ENCODE measurements at places on chromosomes 1 and 21.

- DNase-seq = no peak
Observed at GRCh38 chr1:57845041-57845440, 421.2 kb upstream of the DAB1 start.

DNA sequence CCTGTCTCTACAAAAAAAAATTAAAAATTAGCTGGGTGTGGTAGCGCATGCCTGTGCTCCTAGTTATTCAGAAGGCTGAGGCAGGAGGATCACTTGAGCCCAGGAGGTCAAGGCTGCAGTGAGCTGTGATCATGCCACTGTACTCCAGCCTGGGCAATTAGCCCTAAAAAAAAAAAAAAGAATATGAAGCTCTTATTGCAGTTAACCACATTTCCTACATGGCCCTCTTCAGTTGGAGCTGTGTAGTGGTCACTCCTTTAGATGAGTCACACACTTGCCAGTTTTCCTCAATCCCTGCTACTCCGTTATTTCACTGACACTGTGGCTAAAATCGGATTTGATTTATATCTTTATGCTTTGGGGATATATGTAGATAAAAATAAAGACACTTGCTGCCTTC lies 11.8 kb downstream of the NFYC start:
- DNase-seq = no peak

GRCh38 chr1:89831462-89832120 lies 10.8 kb downstream of the LRRC8D start:
- DNase-seq = no peak

DNA sequence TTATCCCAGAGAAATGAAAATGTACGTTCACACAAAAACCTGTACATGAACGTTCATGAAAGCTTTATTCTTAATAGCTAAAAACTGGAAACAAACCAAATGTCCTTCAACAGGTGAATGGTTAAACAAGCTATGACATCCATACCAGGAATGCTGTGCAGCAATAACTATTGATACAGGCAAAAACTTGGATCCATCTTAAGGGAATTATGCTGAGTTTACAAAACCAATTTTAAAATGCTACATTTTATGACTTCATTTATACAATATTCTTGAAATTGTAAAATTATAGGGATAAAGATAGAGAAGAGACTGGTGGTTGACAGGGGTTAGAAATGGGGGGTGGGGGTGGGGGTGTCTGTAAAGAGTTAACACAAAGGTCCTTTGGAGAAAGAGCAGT lies 280.3 kb downstream of the TGFB2 start:
- no peak for DNase-seq

- DNase-seq = no peak
Observed at GRCh38 chr1:87346130-87346814, 17.6 kb downstream of the LMO4 start.

GRCh38 chr1:200281201-200281835 lies 128.5 kb downstream of the ZNF281 start:
- DNase-seq = no peak

- no peak for DNase-seq
Observed at GRCh38 chr1:204190212-204191211, 5.8 kb downstream of the KISS1 start.

DNA sequence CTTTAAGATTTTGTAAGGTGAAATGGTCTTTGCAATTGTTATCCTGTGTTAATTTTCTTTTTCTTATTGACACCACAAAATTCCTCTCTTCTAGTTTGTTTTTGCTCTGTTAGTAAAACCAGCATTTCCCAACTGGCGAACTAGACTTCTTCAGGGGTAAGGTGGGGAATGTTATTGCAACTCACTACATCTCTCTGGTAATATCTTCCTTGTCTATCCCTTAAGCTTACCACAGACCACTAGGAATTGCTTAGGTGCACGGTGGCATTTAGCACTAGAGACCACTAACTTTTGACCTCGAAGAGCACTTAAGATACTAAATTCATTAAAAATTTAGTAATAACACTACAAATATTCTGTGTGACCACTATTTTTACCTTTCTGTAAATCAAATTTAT lies 4.2 kb upstream of the COA6 start:
- no peak for DNase-seq

GRCh38 chr1:223682502-223682901 lies 17.0 kb upstream of the CAPN8 start:
- DNase-seq = no peak

DNA sequence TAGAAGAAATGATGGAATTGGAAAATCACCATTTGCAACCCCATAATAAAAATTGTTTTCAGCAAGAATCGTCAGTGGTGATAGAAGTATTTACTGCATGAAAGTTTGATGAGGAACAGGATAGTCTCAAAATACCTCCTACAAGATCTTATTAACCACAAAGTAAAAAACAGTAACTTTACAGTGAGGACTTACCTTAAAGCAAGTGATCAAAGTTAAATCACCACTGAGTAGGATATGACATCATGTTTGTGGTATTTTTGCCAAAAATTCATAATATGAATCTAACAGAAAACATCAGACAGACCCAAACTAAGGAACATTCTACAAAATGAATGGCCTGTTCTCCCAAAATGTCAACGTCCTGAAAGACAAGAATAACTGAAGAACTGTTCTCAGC lies 19.9 kb downstream of the ALDH9A1 start:
- no peak for DNase-seq

DNA sequence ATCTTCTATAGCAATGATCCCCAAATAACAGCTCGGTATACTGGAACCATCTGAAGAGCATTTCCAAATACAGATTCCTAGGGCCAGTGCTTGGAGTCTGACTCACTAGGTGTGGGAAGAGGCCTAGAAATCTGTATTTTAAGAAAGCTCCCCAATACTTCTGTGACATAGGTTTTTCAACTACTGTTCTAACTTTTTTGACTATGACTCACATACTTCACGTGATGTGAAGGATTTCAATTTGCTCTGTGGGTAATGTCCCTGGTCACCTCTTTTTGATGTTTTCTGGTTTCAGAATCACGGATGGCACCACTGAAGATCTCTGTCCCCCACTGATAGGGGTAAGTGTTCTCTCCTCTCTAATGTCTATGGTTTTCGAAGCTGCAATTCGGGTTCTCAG lies 11.0 kb downstream of the ORC1 start:
- no peak for DNase-seq

- DNase-seq = no peak
Observed at GRCh38 chr1:155529929-155530328, 32.7 kb downstream of the ASH1L start.

DNA sequence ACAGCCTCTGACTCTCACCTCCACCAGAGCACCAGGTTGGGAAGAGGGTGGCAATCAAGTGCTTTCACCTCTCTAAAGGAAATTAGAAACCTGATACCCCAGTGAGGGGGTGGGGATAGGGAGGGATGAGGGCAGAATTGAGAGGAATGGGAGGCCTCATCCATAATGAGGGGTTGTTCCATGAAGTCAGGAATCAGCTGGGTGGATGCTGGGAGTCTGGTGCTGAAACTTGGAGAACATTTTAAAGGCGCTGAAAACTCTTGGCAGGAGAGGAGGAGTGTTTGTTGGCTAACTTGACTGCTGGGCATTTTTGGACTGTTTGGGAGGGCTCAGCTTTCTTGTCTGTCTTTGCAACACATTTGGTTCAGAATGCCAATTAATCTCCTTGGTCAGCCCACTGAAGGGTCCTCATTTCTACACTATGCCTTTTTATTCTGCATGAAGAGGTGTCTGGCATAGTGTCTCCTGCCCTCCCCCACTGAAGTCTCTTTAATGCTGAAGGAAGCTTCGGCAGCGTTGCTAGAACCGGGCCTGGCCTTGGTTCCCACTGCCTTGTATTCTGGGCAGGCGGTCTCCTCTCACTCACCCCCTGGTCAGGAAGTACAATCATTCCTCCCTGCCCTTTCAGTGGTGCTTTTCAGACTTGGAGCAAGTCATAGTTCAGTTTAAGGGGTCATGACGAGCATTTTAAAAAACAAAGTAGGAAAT lies 2.2 kb downstream of the PHGDH start:
- no peak for DNase-seq

DNA sequence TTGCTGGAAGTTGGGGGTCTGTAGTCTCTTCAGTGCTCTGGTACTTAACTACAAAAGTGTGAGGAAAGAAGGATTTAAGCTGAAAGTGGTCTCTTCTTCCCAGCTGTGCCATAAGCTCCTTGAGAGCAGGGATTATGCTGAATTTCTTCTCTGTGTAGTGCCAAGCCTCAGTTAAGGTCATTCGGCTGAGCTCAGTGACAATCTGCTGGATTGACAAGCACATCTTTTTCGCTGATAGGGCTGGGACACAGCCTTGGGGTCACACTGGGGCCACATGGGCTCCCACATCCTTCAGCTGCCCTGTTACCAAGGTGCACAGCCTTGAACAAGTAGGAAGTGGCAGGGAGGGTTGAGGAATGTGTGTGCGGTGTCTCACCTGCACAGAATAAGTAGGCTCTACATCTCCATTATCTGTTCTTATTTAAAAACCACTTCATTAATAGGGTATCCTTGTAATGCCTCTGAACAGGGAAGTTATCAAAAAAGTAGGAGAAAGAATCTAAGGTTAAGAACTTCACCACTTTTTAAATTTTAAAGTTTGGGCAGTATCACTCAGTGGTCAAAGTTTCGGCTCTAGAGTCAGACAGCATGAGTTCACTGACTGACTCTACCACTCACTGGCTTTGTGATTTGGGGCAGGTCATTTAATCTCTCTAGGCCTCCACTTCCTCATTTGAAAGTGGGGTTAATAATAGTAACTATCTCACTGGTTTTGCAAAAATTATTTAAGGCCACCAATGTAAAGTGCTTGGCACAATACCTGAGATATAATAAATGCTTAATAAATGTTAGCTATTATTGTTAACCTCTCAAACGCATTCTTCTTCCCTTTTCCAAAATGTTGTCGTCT lies 10.3 kb downstream of the ZBTB40 start:
- DNase-seq = no peak

- no peak for DNase-seq
Observed at GRCh38 chr1:188499690-188500089, 1670.9 kb downstream of the PLA2G4A start.

DNA sequence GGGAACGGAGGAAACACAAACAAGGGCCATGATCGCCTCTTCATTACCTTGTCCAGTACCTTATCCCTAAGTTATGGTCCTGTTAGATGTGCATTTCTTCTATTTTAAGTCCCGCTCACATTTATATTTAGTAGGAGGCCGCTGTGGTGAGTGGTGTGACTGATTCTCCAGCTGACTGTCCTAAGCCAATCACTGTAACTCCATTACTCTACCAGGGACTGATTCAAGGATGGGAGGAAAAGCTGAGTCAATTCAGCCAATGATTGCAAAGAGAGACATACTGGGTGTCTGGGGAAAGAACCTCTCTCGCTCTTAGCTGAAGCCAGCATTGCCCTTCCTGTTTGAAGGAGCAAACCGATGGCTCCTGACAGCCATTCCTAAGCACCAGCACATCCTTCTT lies 59.7 kb downstream of the TGFBR3 start:
- DNase-seq = no peak

- no peak for DNase-seq
Observed at GRCh38 chr21:34120867-34121266, 47.5 kb downstream of the MRPS6 start.

- DNase-seq = no peak
Observed at GRCh38 chr1:89391686-89392085, 27.8 kb downstream of the GBP6 start.

- DNase-seq = no peak
Observed at GRCh38 chr1:18344755-18345154, 136.0 kb upstream of the KLHDC7A start.

DNA sequence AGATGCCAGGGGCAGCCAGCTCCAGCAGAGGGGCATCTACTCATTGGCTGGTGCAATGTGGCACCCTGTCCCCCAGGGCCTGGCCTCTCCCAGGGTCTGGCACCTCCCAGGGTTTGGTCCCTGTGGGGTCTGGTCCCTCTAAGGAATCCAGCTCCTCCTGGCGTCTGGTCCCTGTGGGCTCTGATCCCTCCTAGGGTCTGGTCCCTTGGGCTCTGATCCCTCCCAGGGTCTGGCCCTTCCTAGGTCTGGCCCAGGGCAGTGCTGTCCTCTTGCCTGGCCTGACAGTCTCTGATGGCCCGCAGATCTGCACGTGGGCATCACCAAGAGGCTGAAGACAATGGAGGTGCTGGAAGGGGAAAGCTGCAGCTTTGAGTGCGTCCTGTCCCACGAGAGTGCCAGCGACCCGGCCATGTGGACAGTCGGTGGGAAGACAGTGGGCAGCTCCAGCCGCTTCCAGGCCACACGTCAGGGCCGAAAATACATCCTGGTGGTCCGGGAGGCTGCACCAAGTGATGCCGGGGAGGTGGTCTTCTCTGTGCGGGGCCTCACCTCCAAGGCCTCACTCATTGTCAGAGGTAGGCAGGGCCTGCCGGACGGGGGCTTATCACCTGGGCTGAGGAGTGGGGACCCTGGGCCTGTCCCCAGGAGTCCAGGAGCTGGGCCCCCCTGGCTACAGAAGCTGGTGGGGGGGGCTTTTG lies 73.9 kb downstream of the OBSCN start:
- DNase-seq = no peak

DNA sequence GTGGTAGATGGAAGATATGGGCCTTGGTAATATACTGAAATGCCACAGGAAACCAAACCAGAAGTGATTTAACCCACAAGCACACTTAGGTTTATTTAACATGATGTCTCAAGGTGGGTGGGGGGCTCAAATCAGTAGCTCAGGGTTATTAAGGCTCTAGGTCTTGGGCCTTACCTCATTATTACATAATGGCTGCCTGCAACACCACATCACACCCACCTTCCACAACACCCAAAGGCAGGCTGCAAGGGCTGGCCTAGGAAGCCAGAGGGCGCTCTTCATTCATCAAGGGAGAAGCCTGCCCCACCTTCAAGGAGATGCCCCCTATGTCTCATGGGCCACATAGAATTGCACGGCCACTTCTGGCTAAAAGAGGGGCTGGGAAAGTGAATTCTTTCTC lies 6.0 kb downstream of the TFF1 start:
- no peak for DNase-seq

GRCh38 chr1:209266590-209267205 lies 316.8 kb upstream of the CAMK1G start:
- no peak for DNase-seq

- no peak for DNase-seq
Observed at GRCh38 chr1:48248356-48248755, 25.8 kb downstream of the SLC5A9 start.

DNA sequence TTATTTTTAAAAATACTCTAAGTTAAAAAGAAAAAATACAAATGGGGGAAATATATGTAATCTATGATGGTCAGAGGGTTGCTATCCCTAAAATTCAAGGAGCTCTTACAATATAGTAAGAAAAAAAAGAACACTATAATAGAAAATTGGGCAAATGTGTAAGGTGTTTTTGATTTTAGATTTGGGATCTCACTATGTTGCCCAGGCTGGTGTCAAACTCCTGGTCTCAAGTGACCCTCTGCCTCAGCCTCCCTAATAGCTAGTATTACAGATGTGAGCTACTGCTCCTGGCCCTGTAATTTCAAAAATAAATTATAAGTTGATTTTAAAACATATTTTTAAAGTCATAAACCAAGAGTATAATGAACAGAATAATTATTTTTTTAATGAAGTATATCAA lies 45.9 kb downstream of the CDC42BPA start:
- DNase-seq = no peak

All from activated naive CD4-positive, alpha-beta T cell (primary cell).